ENCODE measurements at places on chromosomes 5 and 9.
A peak's percentile ranks its signal among the peaks of the same experiment; 100 is the strongest.

DNA sequence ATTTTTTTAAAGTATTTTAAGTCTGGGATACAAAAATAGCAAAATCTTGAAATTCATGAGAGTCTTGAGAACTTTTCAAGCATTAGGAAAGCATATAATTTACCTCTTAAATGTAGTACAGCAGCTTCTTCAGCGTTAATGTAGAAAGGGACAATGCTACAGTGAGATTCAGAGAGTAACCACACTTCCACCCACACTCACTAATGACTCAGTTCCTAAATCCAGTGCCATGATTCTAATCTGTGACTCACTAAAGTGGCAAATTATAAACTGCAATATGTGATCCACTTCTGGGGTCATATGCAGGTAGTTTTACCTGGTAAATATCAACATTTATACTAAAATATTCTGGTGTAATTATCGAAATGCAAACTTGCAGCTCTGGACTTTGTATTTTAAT, 434.5 kb upstream of the TUSC1 start:
- DNase-seq, result no peak

DNA sequence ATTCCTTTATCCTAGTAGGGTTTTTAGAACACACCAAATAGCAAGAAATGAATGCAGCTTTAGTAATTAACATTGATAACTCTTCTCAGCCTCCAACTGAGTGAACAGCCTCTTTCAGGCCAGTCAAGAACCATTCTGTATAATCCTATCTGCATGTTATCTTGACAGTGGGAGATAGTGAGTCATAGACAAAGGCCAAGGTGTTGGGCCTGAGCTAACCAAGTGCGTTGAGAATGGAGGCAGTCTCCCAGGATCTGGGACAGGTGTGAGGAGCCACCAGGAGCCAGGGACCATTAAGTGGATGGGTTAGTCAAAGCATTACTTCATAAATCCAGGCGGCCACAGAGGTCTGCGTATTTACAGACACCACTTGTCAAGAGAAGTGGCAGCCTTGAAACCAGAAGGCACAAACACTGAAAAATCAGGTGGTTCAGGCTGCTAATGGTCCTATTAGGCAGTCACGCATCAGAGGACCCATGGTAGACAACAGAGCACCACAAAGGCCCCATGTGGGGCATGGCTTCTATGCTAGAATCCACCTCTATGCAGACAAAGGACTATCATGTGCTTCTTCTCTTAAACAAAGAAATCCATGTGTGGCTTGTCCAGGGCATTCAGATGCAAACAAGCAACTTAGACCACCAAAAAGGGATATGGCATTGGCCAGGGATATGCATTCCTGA, 409.7 kb upstream of the PIK3R1 start:
- peak; percentile 34 for DNase-seq

- DNase-seq, result no peak
Measured at GRCh38 chr9:99475401-99476065, 253.5 kb downstream of the SEC61B start.

- DNase-seq, result no peak
Measured at GRCh38 chr5:146003852-146004251, 67.5 kb downstream of the SH3RF2 start.

DNA sequence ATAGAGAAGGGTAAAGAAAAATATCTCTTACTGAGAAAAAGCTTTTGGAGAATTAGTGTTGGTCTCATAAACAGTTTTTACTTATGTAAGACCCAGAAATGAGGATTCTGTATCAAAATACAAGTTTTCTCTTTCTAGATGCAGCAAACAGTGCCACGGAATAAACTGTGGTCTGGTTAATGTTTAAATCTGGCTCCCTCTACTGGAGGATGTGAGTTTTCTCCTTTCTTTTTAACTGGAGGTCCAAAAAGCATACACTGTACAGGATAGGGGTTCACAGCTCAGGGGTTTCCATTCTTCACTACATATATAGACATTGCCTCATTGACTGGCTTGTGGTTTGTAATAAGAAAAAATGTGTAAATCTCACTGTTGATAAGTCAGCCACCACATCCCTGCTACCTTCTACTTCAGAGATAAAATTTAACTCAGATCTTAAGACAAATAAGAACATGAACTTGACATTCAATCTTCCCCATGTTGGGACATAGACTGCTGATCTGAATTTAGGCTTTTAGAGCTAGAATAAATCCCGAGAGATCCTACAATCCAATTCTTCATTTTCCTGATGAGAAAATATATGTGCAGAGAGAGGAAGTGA, 98.9 kb downstream of the CFAP95 start:
- peak; percentile 10 for DNase-seq

GRCh38 chr9:113910036-113910639, 34.0 kb downstream of the ZNF618 start:
- DNase-seq, result no peak

DNA sequence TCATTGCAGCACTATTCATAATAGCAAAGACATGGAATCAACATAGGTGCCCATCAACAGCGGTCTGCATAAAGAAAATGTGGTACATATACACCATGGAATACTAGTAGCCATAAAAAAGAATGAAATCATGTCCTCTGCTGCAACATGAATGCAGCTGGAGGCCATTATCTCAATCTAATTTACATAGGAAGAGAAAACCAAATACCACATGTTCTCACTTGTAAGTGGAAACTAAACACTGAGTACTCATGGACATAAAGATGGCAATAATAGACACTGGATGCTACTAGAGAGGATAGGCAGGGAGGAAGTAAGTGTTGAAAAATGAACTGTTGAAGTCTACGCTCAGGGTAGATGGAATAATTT, 203.9 kb upstream of the CDH9 start:
- no peak for DNase-seq

- DNase-seq, result no peak
Measured at GRCh38 chr5:159410480-159410879, 80.2 kb upstream of the IL12B start.

- no peak for DNase-seq
Measured at GRCh38 chr5:148145916-148146315, 22.4 kb upstream of the SPINK14 start.

DNA sequence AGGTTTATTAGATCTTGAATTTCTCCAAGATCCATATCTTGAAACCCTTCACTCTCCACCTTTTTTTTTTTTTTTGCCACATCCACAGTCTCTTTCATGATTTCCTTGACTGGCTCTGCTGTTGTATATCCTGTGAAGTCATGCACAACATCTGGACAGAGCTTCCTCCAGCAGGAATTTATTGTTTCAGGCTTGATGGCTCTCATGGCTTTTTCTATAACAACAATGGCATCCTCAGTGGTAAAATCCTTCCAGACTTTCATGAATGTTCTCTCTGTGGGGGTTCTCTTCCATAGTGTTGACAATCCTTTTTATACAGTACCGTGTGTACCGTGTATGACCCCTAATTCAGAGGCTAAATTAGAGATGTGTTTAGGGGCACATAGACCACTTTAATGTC, 24.0 kb downstream of the RANBP17 start:
- DNase-seq, result no peak

DNA sequence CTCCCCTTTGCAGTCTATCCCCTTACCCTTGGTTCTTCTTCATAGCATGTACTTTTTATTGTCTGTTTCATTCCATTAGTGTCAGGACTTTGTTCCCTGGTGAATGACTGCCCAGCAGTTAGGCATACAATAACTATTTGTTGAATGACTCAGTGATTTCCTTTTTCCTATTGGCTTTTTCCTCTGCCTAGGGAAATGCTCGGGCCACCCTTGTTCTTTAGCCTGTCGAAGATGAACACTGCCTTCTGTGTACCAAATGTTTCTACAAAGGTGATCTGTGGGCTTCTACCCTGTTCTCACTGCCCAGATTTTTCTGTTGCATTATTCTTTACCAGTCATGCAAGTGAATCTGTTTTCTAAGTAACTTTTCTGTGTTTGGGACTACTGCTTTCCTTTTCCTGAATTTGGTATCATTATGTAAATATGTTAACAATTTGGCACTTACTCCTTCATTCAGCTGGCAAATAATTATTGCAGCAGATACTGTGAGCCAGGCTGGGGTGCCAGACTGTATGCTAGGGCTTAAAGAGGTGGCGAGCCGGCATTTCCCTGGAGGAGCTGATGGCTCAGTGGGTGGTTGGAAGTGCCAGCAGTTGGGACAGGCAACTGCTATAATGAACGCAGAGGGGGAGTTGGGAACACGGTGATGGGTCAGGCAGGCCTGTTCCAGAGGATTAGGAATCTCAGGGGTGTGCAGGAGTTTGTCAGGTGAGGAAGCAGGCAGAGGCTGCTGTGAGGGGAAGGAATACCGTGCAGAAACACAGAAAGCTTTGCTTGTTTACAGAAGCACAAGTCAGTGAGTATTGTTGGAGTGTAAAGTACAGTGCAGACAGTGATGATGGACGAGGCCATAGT, 30.6 kb downstream of the KDM4C start:
- no peak for DNase-seq

GRCh38 chr9:123412171-123412820, 56.3 kb downstream of the CRB2 start:
- DNase-seq, result no peak
